ENCODE measurements at places on chromosomes 6 and 20.

- H3K4me1 ChIP-seq, result peaks cover 14% of the 10 kb centered on the region
- DNase-seq, result no peak
- H3K36me3 ChIP-seq, result peaks cover 7% of the 10 kb centered on the region
- H3K27me3 ChIP-seq, result peaks cover 2% of the 10 kb centered on the region
- H3K27ac ChIP-seq, result peak overlapping the region; percentile 58
These were observed 2.5 kb downstream of the ZSCAN26 start for GRCh38 chr6:28269492-28269891.

GRCh38 chr20:46349742-46350056, 41.4 kb upstream of the CDH22 start:
- H3K27me3 ChIP-seq, result no peaks in the 10 kb centered on the region
- no peaks in the 10 kb centered on the region for H3K36me3 ChIP-seq
- no peak overlapping the region for H3K4me3 ChIP-seq
- H3K4me1 ChIP-seq, result peaks cover 16% of the 10 kb centered on the region
- DNase-seq, result no peak

GRCh38 chr20:59632541-59633113, 28.3 kb downstream of the PHACTR3 start:
- no peak overlapping the region for H3K4me3 ChIP-seq
- no peak for DNase-seq
- no peak overlapping the region for H3K27ac ChIP-seq
- no peaks in the 10 kb centered on the region for H3K4me1 ChIP-seq
- H3K27me3 ChIP-seq, result peaks cover 3% of the 10 kb centered on the region

DNA sequence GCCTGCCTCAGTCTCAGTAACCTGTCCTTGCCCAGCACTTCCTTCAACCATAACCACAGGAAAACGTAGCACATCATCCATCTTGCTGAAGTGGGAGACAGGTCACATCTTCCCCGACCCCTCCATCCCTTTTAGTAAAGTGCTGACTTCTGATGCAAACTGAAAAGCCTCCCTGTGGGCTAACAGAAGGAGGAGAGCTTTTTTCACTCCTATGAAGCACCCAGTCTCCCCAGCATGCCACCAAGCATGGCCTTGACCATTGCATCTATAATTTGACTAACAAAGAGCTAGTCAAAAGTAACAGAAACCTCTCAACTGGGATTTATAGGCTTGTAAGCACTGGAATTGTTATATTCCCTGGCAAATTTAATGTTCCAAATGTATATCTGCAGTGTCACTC, 288.9 kb upstream of the IRAK1BP1 start:
- no peak overlapping the region for H3K27ac ChIP-seq
- no peak overlapping the region for H3K4me3 ChIP-seq
- no peaks in the 10 kb centered on the region for H3K36me3 ChIP-seq
- H3K27me3 ChIP-seq, result no peaks in the 10 kb centered on the region
- DNase-seq, result no peak
- no peaks in the 10 kb centered on the region for H3K4me1 ChIP-seq

DNA sequence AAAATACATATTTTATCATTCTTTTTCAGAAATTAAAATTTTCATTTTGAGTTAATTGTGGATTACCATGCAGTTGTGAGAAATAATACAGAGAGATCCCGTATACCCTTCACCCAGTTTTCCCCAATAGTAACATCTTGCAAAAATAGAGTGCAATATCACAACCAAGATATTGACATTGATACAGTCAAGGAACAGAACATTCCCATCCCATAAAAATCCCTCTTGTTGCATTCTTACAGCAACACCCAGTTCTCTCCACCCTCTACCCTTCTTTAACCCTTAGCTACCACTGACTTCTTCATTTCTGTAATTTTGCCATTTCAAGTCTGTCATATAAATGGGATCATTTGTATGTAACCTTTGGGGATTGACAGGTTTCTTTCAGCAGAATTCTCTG, 6.9 kb upstream of the AKAP12 start:
- H3K27me3 ChIP-seq, result peaks cover 24% of the 10 kb centered on the region
- H3K4me3 ChIP-seq, result no peak overlapping the region
- no peaks in the 10 kb centered on the region for H3K4me1 ChIP-seq
- DNase-seq, result no peak
